ENCODE measurements at places on chromosomes 3 and 15.

GRCh38 chr3:22236490-22237270 is 485.7 kb upstream of the ZNF385D start:
- no peak for DNase-seq

- DNase-seq, result no peak
Observed at GRCh38 chr3:189013224-189013888, 158.4 kb upstream of the TPRG1 start.

DNA sequence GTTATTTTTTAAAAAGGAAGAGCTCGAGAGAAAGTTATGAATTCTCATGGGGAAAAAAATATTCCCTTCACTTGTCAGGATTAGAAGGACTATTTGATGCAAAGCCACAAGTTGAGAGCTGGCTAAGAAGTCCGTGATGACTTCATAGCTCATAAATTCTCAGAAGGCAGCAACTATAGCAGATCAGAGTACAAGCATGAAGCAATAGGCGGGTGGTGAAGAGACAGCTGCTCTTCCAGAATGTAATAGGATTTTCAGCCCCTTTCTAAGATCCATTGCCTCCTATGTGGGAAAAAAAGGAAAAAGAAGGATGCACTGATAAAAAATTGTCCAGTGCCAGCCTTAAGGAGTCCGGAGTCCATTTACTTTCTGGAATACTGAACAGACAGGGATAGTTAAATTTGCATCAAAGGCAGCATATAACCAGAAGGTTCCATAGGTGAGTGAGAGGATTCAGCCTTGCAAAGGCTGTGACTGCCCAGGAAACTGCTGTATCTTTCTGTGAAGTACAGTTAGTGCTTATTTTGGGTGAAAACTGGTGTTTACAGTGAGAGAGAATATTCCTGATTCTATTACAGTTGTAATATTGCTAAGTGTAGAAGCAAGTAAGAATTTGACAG is 929.5 kb upstream of the ALCAM start:
- DNase-seq, result no peak

DNA sequence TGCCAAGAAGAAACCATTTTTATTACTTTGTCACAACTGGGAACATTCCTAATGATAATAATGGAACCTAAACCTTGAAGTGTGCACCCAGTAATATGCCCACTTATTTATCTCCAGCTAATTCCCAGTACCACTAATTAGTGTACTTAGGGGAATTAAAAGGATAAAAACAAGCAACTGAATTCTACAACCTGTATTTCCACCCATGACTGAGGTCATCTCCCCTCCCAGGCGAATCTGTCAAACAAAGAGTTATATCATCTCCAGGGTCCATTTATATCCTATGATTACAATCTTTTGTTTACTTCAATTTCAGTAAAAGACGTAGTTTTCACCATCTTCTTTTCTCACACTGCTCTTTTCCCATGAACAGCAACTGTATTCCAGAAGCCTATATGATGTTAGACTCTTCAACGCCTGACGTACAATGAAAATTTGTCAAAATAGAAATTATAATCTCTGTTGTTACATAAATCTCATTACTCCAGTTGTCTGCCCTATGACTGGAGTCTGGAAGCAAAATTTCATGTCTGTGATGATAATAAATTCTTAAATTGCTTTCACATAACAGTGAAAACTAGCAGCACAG is 177.6 kb downstream of the GOLIM4 start:
- no peak for DNase-seq

GRCh38 chr15:31293655-31294054 is 33.0 kb upstream of the KLF13 start:
- DNase-seq, result no peak

GRCh38 chr3:9135930-9136525 is 113.4 kb downstream of the SRGAP3 start:
- DNase-seq, result no peak

GRCh38 chr15:88741671-88742070 is 61.6 kb upstream of the ACAN start:
- no peak for DNase-seq

GRCh38 chr15:25062551-25063430 is 108.0 kb downstream of the SNRPN start:
- peak; percentile 31 for DNase-seq

DNA sequence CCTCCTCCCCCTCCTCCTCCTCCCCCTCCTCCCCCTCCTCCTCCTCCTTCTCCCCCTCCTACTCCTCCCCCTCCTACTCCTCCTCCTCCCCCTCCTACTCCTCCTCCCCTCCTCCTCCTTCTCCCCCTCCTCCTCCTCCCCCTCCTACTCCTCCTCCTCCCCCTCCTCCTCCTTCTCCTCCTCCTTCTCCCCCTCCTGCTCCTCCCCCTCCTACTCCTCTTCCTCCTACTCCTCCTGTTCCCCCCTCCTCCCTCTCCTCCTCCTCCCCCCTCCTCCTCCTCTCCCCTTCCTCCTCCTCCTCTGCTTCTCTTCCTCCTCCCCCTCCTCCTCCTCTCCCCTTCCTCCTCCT is 17.1 kb upstream of the EPHB3 start:
- DNase-seq, result no peak

GRCh38 chr15:41671656-41672648 is 11.7 kb downstream of the MGA start:
- no peak for DNase-seq

- no peak for DNase-seq
Observed at GRCh38 chr15:80162059-80162554, 9.3 kb downstream of the FAH start.

GRCh38 chr3:194971965-194972364 is 286.3 kb downstream of the FAM43A start:
- no peak for DNase-seq

GRCh38 chr3:38029400-38030125 is at the start of gene PLCD1:
TSS of gene PLCD1 (minus strand) at chr3:38029642. CDS start at chr3:38029539, 103 bp downstream.
- peak; percentile 67 for DNase-seq

DNA sequence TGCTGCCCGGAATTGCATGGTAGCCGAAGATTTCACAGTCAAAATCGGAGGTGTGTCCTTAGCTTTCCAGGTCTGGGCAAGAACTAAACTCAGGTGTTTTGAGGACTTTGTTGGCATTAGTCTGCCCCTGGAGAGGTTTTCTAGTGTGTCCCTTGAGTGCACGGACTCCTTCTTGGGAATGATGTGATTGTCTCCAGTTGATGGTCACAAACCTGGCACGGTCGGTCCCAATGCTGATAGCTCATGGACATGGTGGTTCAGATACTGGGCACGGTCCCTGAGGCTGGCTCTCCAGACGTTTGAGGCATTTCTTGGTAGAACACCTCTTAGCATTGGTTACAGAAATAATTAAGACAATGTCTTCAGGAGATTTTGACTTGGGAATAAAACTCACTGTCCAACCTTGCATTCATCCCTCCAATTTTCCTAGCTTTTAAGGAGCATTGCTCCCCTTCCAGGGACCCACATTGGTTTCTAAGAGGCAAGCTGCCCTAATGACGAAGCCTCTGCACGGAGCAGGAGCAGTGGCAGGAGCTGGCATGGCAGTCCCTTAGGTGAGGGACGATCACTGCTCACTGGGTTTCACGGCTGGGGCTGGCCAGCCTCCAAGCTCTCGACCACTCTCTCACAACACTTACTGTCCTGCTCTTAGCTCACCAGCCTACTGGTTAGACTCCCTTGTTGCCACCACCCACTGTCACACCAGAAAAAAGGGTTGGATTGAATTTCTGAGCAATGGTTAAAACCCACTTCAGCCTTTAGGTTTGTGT is 68.1 kb downstream of the PGPEP1L start:
- no peak for DNase-seq

DNA sequence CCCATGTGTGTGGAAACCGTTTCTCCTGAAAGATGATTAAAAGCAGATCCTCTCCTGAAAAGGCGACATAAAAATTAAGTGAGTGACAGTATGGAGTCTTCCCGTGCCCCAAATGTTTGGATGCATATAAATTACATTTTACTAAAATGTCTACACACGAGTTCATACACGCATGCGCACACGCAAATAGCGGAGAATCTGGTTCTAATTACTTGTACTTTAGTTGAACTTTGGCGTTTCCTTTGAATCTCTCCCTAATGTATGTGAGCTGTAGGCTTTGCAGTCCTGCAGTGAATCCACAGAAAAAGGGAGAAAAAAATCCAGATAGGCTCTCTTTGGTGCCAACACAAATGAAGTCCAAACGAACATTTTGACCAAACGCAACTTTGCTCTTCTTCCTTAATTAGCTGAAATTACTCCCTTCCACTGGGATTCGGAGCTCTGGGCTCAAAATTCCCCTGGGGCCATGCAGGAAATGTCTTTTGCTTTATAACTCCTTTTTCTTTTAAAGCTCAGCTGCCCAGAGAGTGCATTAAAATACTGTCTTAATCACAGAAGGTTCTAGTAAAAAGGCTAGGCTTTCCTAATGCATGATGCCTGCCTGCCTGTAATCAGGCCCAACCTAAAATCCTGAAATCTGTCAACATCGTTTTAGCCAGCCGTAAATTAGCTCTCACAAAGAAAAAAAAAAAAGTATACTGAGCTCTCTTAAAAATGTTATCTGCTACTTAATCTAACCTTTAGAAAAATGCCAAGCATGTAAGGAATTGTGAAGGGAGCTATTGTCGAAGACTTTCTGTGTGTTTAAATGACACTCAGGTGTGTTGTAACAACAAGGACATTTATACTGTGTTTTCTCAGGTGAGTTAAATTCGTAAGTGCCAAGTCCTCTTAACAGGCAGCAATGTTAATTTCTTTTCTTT is 26.2 kb downstream of the RARB start:
- no peak for DNase-seq

DNA sequence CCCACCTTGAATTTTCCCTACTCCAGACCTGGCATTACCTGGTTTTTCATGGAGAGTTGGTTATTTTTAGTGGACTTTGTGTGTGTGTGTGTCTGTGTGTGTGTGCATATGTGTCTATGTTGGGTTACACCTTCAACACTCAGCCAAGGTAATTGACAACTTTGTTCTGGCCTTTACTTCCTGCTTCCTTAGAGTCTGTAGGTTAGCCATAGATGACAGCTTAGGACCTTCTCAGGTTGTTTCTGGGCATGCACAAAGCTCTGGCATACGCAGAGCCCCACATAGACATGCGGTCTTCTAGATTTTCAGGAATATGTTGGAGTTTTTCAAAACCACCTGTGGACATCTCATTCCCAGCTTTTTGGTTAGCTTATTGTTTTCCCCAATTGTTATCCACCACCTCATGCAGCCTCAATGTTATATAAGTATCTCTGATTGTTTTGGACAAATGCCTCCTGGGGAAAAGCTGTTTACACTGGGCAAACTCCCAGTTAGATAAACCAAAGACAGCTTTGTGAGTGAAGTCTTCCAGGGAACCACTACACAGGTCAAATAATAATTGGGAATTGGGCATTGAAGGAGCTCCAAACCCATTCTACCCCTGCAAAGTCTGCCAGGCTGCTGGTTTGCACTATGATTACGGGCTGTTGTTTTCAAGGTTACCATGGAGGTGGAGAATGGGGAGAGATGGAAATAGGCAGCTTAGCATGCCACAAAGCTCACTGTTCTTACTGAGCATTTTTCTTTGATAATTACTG is 201.2 kb downstream of the ADAMTSL3 start:
- no peak for DNase-seq

DNA sequence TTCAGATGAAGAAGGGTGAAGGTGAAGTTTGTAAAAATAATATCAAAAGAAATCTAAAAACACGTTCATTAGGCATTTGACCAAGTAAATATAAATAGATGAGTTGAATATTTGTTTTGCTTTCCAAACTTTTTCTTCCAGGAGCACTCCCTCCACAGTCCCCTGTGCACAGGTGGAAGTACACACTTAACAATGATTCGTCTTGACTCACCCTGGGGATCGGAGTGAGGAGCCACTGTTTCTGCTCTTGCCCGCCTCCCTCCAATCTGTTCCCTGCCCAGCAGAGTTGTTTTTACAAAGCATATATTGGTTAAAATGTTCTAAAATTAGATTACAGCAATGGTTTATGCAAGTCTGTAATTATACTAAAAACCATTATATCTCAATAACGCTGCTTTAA is 175.1 kb downstream of the PTPRG start:
- DNase-seq, result no peak

DNA sequence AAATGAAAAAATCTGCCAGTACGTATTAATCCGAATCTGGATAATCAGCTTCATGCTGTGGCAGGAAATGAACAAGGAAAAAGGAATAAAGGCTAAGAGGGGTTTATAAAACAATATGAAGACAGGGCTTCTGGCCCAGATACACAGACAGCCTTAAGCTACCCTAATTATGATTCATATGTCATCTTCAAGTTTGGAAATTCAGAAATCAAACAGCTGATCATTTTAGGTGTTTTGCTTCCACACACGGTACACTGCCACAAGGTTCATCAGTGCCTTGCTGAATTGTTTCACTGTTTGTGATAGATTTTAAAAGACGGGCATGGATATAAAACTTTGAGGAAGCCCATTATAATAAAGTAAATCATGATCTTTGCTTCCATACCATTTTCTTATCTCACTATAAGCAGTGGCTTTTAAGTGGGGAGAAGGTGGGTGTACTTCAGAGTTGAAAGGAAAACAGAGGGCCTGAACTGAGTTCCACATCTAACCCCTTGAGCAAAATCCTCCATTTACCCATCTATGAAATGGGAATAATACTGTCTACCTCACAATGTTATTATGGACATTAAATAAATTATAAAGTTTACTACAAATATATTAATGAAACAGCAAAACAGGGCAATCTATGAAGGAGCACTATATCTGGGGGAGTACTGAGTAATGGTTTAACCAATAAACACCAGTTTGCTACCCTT is 15.7 kb downstream of the GTPBP8 start:
- no peak for DNase-seq
